IMR-90 (cell line): ENCODE measurements at places on chromosomes 7 and 10.

- no peak for DNase-seq
- H3K4me1 ChIP-seq = peaks cover 9% of the 10 kb centered on the region
- peaks cover 7% of the 10 kb centered on the region; the same call in 1 of the 2 replicates for H3K36me3 ChIP-seq
Observed at GRCh38 chr10:48444861-48445841, 138.7 kb downstream of the MAPK8 start.

DNA sequence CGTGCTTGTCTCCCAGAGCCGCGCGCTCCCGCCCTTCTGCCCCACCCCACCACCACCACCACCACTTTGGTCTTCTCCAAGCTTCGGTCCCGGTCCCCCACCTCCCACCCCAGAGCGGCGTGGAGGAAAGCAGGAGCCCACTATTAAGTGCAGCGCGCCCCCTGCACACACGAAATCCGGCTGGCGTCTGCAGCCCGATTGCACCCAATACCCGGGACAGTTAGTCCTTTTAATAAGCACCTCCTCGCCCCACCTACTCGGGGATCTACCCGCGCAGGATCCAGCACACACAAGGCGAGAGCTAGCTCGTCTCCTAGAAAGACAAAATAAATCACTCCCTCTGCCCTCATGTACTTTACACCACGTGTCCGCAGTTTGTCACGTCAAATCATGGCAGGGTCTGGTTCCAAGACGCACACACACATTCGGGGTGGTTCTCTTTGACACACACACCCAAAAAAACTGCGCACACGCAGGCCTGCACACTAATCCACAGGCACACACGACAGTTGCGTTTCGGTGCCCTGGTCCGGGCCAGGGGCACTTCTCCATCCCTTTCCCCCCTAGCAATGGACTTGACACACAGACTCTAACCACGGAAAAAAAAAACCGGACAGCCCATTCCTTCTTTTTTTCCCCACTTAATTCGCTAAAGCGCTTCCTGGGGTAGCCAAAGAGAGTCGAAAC is 1.6 kb downstream of the SFMBT2 start:
- H3K27ac ChIP-seq = no peak overlapping the region
- H3K36me3 ChIP-seq = no peaks in the 10 kb centered on the region
- H3K4me1 ChIP-seq = no peaks in the 10 kb centered on the region
- DNase-seq = no peak
- H3K4me3 ChIP-seq = peak overlapping the region; percentile 56

DNA sequence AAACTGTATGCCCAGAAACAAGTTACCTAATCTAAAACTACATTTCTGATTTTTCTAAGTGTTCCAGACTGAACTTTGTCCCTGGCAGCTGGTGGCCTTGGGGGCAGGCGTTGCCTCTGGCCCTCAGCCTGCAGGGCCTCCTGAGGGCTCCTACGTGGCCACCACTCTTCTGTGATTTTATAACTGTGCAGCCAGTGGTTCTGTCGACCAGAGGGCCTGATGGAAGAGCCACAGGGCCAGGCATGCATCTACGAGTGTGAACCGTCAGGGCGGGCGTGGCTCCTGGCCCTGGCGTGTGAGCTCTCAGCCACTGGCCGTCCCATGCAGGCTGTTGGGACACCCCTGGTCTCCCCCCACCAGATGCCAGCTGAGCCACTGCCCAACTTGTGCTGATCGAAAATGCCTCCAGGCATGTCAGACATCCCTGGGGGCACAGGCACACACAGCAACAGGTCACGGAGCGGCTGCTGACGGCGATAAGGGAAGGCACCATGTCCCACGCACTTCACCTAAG is 173.4 kb downstream of the ZMYND11 start:
- no peak overlapping the region for H3K4me3 ChIP-seq
- DNase-seq = no peak
- H3K4me1 ChIP-seq = no peaks in the 10 kb centered on the region
- no peaks in the 10 kb centered on the region for H3K27me3 ChIP-seq
- peaks cover 34% of the 10 kb centered on the region for H3K36me3 ChIP-seq
- no peak overlapping the region for H3K27ac ChIP-seq

DNA sequence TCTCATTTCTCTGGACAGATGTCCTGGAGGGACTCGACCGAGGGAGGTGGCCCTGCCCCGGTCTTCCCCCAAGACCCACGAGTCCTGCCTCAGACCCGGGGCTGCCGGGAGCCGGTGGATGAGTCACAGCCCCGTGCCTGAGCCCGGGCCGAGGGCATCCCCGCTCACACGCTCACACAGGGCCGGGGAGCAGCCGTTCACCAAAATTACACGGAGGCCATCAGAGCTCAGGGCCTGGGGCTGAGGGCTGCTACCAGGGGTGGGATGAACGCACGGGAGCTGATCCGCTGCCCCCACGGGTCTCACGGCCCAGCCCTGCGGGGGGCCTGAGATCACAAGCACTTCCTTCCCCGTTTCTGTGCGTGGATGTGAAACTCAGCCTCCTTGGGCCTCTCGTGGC is 17.5 kb downstream of the FAM20C start:
- no peaks in the 10 kb centered on the region for H3K27me3 ChIP-seq
- no peak overlapping the region for H3K4me3 ChIP-seq
- H3K4me1 ChIP-seq = peaks cover 6% of the 10 kb centered on the region
- no peak overlapping the region for H3K27ac ChIP-seq

- peaks cover 15% of the 10 kb centered on the region for H3K4me1 ChIP-seq
- H3K36me3 ChIP-seq = no peaks in the 10 kb centered on the region
- H3K27me3 ChIP-seq = peaks cover 2% of the 10 kb centered on the region; the same call in 1 of the 2 replicates
- DNase-seq = no peak
- no peak overlapping the region for H3K27ac ChIP-seq
- H3K4me3 ChIP-seq = no peak overlapping the region
Observed at GRCh38 chr10:43132867-43133787, 5.1 kb upstream of the CSGALNACT2 start.

GRCh38 chr10:66958466-66958865 is 32.6 kb downstream of the LRRTM3 start:
- H3K4me1 ChIP-seq = no peaks in the 10 kb centered on the region
- H3K27me3 ChIP-seq = no peaks in the 10 kb centered on the region
- H3K27ac ChIP-seq = no peak overlapping the region
- DNase-seq = no peak

- H3K4me1 ChIP-seq = peaks cover 12% of the 10 kb centered on the region
- peak overlapping the region; percentile 90; the same call in 1 of the 2 replicates for H3K27ac ChIP-seq
- no peak overlapping the region for H3K4me3 ChIP-seq
- no peak for DNase-seq
- no peaks in the 10 kb centered on the region for H3K27me3 ChIP-seq
Observed at GRCh38 chr7:2795906-2796305, 48.2 kb downstream of the GNA12 start.

GRCh38 chr10:53361281-53361680 is 588.7 kb upstream of the MBL2 start:
- DNase-seq = no peak
- no peaks in the 10 kb centered on the region for H3K4me1 ChIP-seq
- no peaks in the 10 kb centered on the region for H3K27me3 ChIP-seq
- no peak overlapping the region for H3K4me3 ChIP-seq
- no peak overlapping the region for H3K27ac ChIP-seq
- no peaks in the 10 kb centered on the region for H3K36me3 ChIP-seq

GRCh38 chr7:134514663-134515062 is 12.7 kb upstream of the AKR1B10 start:
- H3K27ac ChIP-seq = no peak overlapping the region
- no peak overlapping the region for H3K4me3 ChIP-seq
- no peaks in the 10 kb centered on the region for H3K27me3 ChIP-seq

GRCh38 chr7:137209151-137209817 is 134.2 kb downstream of the PTN start:
- H3K4me3 ChIP-seq = no peak overlapping the region
- no peaks in the 10 kb centered on the region for H3K36me3 ChIP-seq
- no peaks in the 10 kb centered on the region for H3K27me3 ChIP-seq
- peak; percentile 25 for DNase-seq
- no peaks in the 10 kb centered on the region for H3K4me1 ChIP-seq

- no peak overlapping the region for H3K27ac ChIP-seq
- no peaks in the 10 kb centered on the region for H3K27me3 ChIP-seq
- no peaks in the 10 kb centered on the region for H3K36me3 ChIP-seq
Observed at GRCh38 chr7:12422554-12423320, 19.1 kb upstream of the VWDE start.

DNA sequence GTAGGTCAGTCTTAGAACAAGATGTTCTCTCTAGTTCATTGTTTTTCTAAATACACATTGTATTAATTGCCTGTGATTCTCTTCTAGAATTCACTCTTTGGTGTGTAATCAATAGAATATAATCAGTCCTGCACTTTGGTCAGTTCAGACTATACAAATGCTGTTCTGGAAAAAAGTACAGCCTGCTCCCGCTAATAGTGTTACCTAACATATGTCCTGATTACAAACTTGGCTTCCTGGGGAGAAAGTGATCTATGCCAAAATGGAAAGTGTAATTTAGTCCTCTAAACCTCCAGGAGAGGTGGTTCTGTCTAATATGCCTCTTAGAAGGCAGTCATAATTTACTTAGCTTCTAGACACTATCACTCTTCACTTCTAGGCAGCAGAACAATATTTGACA is 215.5 kb downstream of the SEMA3D start:
- no peak for DNase-seq

- H3K4me1 ChIP-seq = peaks cover 7% of the 10 kb centered on the region
- H3K4me3 ChIP-seq = no peak overlapping the region
- H3K27ac ChIP-seq = no peak overlapping the region
- DNase-seq = no peak
- H3K27me3 ChIP-seq = no peaks in the 10 kb centered on the region
Observed at GRCh38 chr10:11604865-11605650, 6.4 kb downstream of the USP6NL start.

DNA sequence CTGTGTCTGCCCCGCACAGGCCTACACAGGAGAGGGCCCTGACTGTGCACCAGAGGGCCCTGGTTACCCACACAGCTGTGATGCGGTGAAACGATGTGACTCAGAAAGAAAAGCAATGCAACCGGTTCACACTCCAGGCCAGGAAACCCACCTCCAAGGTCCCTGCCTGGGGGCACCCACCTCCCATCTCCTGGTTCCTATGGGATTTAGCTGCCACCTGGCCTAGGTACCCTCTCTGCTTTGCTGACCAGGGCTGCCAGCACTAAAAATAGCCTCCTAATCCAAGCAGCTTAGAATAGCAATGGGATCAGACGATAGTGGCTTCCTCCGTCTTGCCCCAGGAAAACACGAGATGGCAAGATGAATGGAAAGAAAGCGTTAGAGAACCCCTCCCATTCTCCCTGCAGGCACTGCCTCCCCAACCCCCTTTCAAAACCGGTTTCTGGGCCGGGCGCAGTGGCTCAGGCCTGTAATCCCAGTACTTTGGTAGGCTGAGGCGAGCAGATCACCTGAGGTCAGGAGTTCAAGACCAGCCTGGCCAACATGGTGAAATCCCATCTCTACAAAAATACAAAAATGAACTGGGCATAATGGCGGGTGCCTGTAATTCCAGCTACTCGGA is 12.4 kb downstream of the RBP3 start:
- H3K27me3 ChIP-seq = peaks cover 30% of the 10 kb centered on the region
- DNase-seq = no peak
- no peak overlapping the region for H3K27ac ChIP-seq

GRCh38 chr7:7185371-7185989 is 3.1 kb downstream of the C1GALT1 start:
- H3K4me3 ChIP-seq = no peak overlapping the region
- no peak for DNase-seq
- no peaks in the 10 kb centered on the region for H3K27me3 ChIP-seq
- H3K4me1 ChIP-seq = peaks cover 6% of the 10 kb centered on the region
- H3K36me3 ChIP-seq = no peaks in the 10 kb centered on the region

DNA sequence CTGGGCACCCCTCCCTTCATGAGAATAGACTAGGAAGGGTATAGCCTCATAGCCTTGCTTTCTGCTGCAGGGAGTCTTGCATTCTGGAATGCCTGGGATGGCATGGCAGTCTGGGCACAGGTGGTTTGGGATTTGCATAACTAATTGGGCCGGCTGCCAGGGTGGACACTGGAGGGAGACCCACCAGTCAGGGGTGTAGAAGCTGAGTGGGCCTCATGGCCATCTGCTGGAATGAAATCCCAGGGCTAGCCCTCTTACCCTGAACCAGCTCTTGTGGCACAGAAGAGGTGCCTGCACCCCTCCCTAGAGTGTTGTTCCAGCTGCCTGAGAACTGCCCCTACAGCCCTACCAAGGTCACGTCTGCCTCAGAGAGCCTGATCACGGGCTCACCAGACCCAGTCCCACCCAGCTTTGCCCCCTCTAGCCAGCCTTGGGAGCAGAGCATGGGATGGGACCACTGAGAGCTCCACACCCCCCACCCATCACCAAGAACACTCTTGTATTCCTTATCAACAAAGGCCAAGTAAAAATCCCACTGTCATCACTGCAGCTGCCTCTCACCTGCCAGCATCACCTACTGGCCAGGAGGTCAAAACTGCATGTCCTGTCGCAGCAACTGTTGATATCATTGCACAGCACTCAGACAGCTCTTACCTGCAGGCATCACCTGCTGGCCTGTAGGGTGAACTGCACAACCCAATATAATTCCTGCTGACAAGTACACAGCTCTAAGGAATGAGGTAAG is 148.9 kb downstream of the ZEB1 start:
- peaks cover 25% of the 10 kb centered on the region for H3K36me3 ChIP-seq
- H3K27me3 ChIP-seq = no peaks in the 10 kb centered on the region
- no peak overlapping the region for H3K27ac ChIP-seq

- no peak for DNase-seq
- H3K4me1 ChIP-seq = no peaks in the 10 kb centered on the region
- H3K36me3 ChIP-seq = peaks cover 1% of the 10 kb centered on the region; the same call in 1 of the 2 replicates
- no peak overlapping the region for H3K4me3 ChIP-seq
- peaks cover 2% of the 10 kb centered on the region for H3K27me3 ChIP-seq
Observed at GRCh38 chr7:129427526-129428045, 6.6 kb upstream of the STRIP2 start.

- H3K4me3 ChIP-seq = no peak overlapping the region
- peaks cover 3% of the 10 kb centered on the region; the same call in 1 of the 2 replicates for H3K4me1 ChIP-seq
- H3K27me3 ChIP-seq = no peaks in the 10 kb centered on the region
- DNase-seq = peak; percentile 43
- no peaks in the 10 kb centered on the region for H3K36me3 ChIP-seq
- no peak overlapping the region for H3K27ac ChIP-seq
Observed at GRCh38 chr10:17586821-17587234, 30.3 kb downstream of the HACD1 start.

DNA sequence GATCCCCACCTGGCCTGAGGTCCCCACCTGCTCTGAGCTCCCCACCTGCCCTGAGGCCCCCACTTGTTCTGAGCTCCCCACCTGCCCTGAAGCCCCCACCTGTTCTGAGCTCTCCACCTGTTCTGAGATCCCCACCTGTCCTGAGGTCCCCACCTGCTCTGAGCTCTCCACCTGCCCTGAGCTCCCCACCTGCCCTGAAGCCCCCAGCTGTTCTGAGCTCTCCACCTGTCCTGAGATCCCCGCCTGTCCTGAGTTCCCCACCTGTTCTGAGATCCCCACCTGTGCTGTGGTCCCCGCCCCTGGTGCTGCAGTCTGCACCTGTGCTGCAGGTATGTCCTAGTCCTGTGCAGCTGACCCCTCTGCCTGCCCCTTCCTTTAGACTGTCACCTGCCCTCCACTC is 561.6 kb downstream of the TCERG1L start:
- H3K4me3 ChIP-seq = no peak overlapping the region
- no peak overlapping the region for H3K27ac ChIP-seq

DNA sequence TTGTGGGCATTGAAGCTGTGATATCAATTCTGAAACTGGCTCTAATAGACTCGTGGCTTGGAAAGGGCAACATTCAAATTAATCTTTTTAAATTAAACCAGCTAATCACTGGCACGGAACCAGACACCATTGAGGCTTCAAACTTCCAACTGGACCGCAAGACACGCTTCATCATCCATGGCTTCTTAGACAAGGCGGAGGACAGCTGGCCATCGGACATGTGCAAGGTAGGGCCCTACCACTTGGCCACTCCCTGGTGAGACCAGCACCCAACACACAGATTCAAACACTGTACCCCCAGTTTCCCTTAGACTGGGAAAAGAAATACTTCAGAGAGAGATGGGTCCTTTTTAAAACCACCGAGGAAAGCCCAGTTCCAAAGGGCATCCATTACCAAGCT is 5.1 kb downstream of the PNLIPRP2 start:
- DNase-seq = no peak
- H3K4me3 ChIP-seq = no peak overlapping the region
- no peaks in the 10 kb centered on the region for H3K36me3 ChIP-seq
- no peaks in the 10 kb centered on the region for H3K4me1 ChIP-seq
- peaks cover 12% of the 10 kb centered on the region for H3K27me3 ChIP-seq
